ENCODE measurements at places on chromosomes 13 and 19.

DNA sequence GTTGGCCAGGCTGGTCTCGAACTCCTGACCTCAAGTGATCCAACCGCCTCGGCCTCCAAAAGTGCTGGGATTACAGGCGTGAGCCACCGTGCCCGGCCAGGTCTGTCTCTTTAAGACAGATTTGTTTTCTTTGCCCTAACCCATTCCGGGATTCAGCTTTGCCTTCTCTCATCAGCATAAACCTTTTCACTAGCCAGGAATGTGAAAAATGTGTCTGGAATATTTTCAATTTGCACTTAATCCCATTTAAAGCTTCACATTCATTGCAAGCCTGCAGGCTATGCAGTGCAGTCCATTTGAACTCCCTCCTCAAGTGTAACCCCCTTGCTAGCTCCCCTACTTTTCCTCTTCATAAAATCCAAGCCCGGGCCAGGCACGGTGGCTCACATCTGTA lies 880 bp upstream of the TMEM160 start:
- no peak for DNase-seq

GRCh38 chr13:33639626-33640080 lies 178.3 kb upstream of the RFC3 start:
- DNase-seq: no peak

DNA sequence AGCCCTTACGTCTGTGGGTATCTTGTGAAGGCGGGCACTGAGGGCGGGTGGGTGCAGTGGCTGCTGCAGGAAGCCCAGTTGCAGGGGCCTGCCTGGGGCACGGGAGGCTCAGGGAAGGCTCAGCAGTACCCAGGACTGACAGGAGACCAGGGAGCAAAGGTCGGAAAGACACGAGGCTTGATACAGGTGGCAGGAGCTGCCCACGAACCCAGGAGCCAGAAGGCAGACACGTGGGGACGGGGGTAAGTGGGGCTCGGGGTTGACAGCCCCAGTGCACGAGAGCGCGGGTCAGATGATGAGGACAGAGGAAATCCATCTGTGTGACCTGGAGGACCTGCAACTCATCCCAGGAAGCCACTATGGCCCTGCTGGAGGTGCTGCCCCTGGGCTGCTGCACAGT lies 25.3 kb downstream of the ELAVL1 start:
- DNase-seq: no peak

GRCh38 chr19:48292798-48293197 lies 22.9 kb downstream of the ZNF114 start:
- no peak for DNase-seq

All from bone marrow (tissue), 2 donors.